ENCODE measurements at places on chromosomes 4 and X.

DNA sequence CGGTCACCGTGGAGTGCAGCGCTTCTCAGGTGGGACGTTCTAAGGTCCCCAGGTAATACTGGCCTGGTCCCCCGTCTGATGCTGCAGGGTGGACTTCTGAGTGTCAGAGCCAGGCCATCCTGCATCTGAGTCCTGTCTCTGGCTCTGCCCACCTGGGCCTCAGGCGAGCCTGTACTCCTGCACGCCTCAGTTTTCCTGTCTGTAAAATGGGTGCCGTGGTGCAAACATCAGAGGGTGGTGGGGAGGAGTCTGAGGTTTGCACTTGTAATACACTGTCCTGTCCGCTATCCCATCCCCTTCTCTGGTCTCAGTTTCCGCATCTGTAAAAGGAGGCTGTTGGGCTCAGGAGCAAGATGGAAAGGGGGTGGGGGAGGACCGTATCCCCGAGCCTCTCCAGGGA lies 41.3 kb downstream of the SORCS2 start:
- no peak for DNase-seq

GRCh38 chr4:159075531-159075932 lies 27.3 kb upstream of the RAPGEF2 start:
- no peak for DNase-seq

DNA sequence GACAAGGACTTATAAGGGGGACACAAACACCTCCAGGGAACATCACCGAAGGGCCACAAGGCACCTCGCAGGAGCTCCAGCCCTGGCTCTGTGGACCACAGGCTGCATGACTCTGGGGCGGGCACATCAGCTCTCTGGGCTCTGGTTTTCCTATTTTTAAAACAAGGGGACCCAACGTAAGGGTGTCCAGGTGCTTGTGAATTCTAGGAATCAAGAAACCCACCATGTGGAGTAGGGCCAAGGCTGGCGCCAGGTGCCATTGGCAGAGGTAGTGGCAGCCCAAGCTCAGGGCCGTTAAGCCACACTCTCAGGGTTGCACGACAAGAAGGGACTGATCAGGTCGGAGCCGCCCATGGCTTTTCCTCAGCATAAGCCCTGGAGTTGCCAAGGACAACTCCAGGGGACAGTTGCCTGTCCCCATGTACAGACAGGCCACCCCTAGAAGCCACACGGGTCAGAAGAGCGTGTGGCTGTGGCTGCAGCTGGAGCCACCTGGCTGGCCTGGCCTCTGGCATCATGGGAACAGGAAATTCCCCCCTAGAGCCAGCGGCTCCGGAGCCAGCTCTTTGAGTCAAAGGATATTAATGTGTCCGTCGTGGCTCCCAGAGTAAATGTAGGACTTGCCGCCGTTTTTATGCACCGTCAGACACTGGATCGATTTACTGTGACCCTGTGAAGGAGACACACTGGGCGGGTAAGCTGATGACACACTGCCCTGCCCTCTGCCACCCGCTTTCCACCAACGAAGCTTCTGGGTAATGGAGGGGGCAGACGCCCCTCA lies 32.5 kb downstream of the WDR1 start:
- no peak for DNase-seq

GRCh38 chr4:81704461-81704860 lies 232.8 kb upstream of the RASGEF1B start:
- DNase-seq = no peak

GRCh38 chr4:6983544-6984142 lies 59.5 kb upstream of the TADA2B start:
- no peak for DNase-seq

DNA sequence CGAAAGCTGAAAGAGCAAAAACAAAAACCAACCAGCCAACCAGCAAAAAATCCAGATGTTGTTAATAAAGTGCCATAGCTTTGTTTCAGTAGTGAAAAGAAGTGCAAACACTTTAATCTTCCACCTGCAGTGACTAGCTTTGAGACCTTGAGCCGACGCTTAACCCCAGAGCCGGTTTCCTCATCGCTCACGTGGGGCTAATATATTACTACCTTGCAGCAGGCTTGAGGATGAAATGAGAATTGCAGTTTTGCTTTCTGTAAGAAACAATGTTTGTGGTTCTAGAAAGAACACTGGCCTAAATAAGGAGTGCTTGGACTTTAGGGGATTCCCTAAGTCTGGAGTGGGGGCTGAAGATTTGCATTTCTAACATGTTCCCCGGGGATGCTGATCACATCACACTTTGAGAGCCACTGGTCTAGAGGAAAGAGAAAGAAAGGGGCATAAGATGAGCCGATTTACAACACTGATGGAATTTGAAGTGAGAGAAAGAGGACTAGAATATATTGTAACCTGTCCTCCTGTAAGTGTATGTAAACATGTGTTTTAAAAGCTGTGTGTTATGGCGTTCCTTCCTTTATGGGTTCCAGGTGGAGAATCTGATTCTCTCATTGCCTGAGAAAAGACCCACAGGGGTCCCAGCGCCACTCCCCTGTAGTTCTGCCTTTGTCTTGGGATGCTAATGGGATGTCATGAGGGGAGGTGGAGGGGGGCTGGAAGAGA lies 1.4 kb downstream of the FGF2 start:
- peak; percentile 15 for DNase-seq

All from CD4-positive, alpha-beta T cell treated with Interleukin-15 for 4 hours (primary cell).